Activated CD8-positive, alpha-beta memory T cell treated with anti-CD3 and anti-CD28 coated beads, Interleukin-2, amount 10 ng/mL, durations not matched to agents 7 days and 5 days (primary cell): ENCODE measurements at places on chromosomes 5 and 9.

GRCh38 chr9:9846557-9846956, 766.2 kb downstream of the PTPRD start:
- DNase-seq = no peak

- no peak for DNase-seq
Observed at GRCh38 chr5:17893026-17893635, 258.9 kb downstream of the TAF11L14 start.

- no peak for DNase-seq
Observed at GRCh38 chr5:137706841-137707240, 29.0 kb downstream of the KLHL3 start.

DNA sequence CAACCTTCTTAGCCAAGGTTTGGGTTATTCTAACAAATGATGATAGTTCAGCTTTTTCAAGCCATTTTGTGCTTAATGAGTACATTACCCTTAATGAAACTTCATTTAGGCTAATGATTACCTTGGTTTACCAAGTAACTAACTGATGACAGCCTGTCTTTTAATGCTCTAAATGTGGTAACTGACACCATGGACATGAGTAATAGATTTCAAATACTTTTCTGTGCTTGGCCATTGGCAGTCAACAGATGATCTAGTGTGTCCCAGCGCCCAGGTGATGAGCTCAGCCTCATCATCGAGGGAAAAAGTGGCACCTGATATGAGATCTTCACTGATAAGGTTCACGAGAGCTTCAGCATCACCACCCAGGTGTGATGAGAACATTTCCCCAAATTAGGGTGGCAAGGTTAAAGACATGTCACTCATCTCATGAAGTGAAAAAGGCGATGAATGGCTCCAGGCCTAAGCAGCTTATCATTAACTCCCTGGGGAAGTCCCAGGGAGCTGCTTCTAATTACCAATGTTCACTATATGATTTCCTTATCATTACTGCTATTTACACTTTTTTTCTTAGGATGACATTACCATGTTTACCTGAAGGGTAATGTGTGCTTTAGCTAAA, 296.0 kb downstream of the SPOCK1 start:
- DNase-seq = no peak

DNA sequence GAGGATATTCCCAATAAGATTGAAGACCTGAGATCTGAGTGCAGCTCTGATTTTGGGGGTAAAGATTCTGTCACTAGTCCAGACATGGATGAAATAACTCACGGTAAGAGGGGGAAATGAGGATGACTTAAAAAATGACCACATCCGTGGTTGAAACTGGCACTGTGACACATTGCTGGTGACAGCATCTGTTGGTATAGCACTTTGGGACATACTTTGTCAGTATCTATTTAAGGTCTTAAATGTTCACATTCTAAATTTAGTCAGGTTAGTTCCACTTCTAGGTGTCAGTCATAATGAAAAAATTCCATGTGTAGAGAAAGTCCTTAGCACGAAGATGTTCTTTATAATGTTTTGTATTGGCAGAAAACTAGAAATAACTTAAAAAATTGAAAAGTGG, 70.9 kb downstream of the GAPVD1 start:
- DNase-seq = peak; percentile 72

GRCh38 chr5:111132731-111133435, 40.7 kb downstream of the WDR36 start:
- no peak for DNase-seq

GRCh38 chr5:37207802-37208201, 41.4 kb downstream of the CPLANE1 start:
- DNase-seq = no peak

GRCh38 chr5:176392526-176392925, 4.0 kb downstream of the HIGD2A start:
- DNase-seq = no peak

DNA sequence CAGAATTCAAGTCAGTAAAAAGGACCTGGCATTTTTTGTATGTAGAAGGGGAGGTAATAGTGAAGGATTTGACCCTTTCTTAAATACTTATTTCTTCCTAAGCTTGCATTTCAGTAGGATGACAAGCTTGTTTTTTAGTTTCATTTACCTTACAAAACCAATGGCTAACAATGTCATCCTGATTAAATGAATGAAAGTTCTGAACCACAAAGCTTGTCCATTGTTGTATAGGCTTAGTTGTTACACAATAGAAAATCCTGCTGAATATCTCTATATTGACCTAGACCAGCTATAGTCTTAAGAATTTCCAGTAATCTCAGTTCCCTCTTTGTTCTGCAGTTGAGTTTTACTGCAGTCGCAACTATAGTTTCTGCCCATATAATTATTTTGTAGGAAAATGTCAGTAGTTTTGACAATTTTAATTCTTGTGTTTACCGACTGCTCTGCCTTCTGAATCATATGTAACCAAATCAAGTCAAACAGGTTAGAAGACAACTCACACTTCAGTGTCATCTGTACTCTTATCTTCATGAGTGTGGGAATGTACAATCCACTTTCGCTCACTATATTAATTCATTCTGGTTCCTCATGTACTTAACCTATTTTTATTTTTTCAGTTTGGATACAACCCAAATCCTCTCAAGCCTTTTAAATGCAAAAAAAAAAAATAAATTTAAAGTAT, 195.7 kb downstream of the CD180 start:
- DNase-seq = no peak

- no peak for DNase-seq
Observed at GRCh38 chr9:28735738-28736342, 1162.6 kb upstream of the C9orf72 start.

DNA sequence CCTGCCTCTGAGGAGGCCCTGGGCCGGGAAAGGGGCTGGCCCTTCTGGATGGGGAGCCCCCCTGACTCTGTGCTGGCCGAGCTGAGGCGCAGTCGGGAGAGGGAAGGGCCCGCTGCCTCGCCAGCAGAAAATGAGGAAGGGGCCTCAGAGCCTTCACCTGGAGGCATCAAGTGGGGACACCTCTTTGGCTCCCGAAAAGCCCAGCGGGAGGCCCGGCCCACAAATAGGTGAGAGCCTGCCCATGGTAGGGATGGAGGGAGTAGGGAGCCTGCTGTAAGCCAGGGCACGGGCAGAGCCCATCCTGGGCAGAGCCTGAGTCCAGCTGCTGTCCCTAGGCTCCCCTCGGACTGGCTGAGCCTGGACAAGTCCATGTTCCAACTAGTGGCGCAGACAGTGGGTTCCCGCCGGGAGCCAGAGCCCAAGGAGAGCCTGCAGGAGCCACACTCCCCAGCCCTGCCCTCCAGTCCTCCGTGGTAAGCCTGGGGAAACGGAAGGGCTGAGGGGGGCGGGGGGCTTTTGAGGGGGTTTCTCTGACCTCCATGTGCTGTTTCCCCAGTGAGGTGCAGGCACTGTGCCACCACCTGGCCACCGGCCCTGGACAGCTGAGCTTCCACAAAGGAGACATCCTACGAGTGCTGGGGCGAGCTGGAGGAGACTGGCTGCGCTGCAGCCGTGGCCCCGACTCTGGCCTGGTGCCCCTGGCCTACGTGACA, 44.3 kb upstream of the TESK1 start:
- no peak for DNase-seq
